Right atrium auricular region (tissue), 2 donors: ENCODE measurements at places on chromosomes 13 and 19. TPM values are rescaled to one million over a fixed set of nuclear protein-coding genes. Genes with fewer than 3 reads are reported as not detected.

OR7G2 gene
- total RNA-seq, result not detected

GARIN5B gene
- not detected for total RNA-seq

CEACAM20 gene
- total RNA-seq, result not detected

CLEC17A gene
- not detected for total RNA-seq

ZNF649 gene
- total RNA-seq, result 7.2 TPM

THSD8 gene
- total RNA-seq, result not detected
